Lower lobe of right lung (tissue), 2 donors: ENCODE measurements at places on chromosomes 4 and X.

- H3K36me3 ChIP-seq, result no peaks in the 10 kb centered on the region
- no peaks in the 10 kb centered on the region for H3K27me3 ChIP-seq
Measured at GRCh38 chr4:119725688-119726330, 97.2 kb upstream of the PDE5A start.

GRCh38 chr4:106063009-106063408, 167.7 kb downstream of the NPNT start:
- H3K4me1 ChIP-seq, result no peaks in the 10 kb centered on the region
- no peak overlapping the region for H3K4me3 ChIP-seq

DNA sequence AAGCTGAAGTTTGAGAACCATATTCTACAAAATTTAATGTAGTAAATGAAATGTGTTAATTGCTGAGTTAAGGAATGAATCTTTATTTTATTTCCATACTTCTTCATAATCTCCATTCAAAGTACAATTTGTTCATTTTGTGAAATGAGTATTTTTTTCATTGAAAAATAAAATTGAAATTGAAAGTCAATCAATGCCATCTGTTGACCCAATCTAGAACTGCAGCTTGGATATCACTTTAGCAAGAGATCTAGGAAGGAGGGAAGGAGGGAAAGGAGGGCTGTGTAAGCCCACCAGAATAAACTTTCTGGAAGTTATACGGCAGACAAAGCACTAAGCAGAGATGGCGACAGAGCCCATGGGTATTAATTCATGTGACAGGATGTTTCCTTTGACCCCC, 128.4 kb downstream of the ZMAT1 start:
- no peaks in the 10 kb centered on the region for H3K27me3 ChIP-seq
- no peaks in the 10 kb centered on the region for H3K36me3 ChIP-seq

DNA sequence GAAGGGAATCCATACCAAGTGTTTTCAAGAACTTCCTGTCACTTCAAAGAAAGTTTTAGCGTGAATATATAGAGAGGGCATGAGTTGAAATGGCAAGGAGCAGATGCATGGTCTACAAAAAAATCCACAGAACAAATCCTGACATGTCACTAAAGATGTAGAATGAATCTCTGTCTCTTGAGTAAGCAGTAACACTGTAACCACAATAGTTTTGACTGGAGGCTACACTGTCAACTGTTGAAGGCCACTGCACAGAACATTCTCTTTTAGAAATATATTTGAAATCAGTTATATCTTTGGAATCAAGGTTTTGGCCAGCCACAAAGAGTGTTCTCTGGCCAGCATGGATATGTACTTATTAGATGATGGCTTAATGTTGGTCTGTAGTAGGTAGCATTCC, 83.8 kb downstream of the VCX3B start:
- DNase-seq, result no peak
- no peaks in the 10 kb centered on the region for H3K27me3 ChIP-seq
- H3K36me3 ChIP-seq, result no peaks in the 10 kb centered on the region
- no peaks in the 10 kb centered on the region for H3K4me1 ChIP-seq
- H3K27ac ChIP-seq, result no peak overlapping the region

- peak overlapping the region; percentile 69 for H3K27ac ChIP-seq
- no peaks in the 10 kb centered on the region for H3K36me3 ChIP-seq
- no peak for DNase-seq
- H3K4me3 ChIP-seq, result no peak overlapping the region
- H3K4me1 ChIP-seq, result peaks cover 18% of the 10 kb centered on the region
Measured at GRCh38 chr4:128387600-128388351, 100.2 kb upstream of the PGRMC2 start.

GRCh38 chrX:106899276-106899675, 3.9 kb downstream of the RIPPLY1 start:
- DNase-seq, result no peak
- no peaks in the 10 kb centered on the region for H3K4me1 ChIP-seq
- H3K27ac ChIP-seq, result no peak overlapping the region
- H3K27me3 ChIP-seq, result no peaks in the 10 kb centered on the region
- H3K4me3 ChIP-seq, result no peak overlapping the region

DNA sequence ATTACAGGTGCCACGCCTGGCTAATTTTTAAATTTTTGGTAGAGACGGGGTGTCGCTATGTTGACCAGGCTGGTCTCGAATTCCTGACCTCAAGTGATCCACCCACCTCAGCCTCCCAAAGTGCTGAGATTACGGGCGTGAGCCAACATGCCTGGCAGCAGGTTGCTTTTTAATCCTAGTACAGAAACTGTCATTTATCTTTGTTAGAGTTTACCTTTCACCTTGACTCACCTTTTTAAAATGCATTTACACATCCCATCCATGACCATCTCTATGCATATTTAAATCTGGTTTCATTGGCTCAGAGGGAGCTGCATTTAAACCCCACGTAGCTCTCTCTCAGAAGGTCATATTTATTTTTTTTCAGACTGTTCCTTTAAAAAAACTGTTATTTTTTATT, 31.9 kb downstream of the SLC16A2 start:
- H3K4me1 ChIP-seq, result no peaks in the 10 kb centered on the region
- H3K4me3 ChIP-seq, result no peak overlapping the region
- no peaks in the 10 kb centered on the region for H3K27me3 ChIP-seq
- H3K36me3 ChIP-seq, result no peaks in the 10 kb centered on the region
- no peak for DNase-seq

GRCh38 chrX:103554687-103555424, 30.5 kb upstream of the TCEAL4 start:
- peak overlapping the region; percentile 32 for H3K4me3 ChIP-seq
- no peak overlapping the region for H3K27ac ChIP-seq
